LHCN-M2 (cell line): ENCODE measurements at places on chromosomes 5 and 9. TPM values are rescaled to one million over a fixed set of nuclear protein-coding genes. Genes with fewer than 3 reads are reported as not detected.

CDH18 gene
- total RNA-seq = 0.06 and 0.38 TPM in 2 replicates

WWC1 gene
- total RNA-seq = 0.29 and 0.96 TPM in 2 replicates

ACER2 gene
- 1.9 and 2.1 TPM in 2 replicates for total RNA-seq

RGS3 gene
- 137 and 144 TPM in 2 replicates for total RNA-seq

PCDHB15 gene
- total RNA-seq = 3.8 TPM in 2 replicates

NIPAL4 gene
- total RNA-seq = not detected in 2 replicates

SPINK7 gene
- total RNA-seq = not detected in 2 replicates

PAM gene
- 400 and 504 TPM in 2 replicates for total RNA-seq

IL12B gene
- not detected in 2 replicates for total RNA-seq

DNA sequence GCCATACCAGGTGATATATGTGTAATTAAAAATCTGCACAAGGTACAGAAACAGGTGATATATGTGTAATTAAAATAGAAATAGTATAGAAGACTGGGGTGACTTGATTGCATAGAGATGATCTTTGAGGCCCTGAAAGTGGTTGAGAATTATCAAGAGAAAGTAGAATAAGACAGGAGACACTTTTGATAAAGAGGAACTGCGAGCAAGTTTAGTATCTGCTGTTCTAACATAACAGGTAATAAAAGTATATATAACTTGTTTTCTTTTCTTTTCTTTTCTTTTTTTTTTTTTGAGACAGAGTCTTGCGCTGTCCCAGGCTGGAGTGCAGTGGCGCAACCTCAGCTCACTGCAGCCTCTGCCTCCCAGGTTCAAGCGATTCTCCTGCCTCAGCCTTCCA lies 5.4 kb downstream of the SNX2 start:
- no peak for DNase-seq

- DNase-seq = no peak
Measured at GRCh38 chr9:115957585-115957984, 196.0 kb upstream of the PAPPA start.

DNA sequence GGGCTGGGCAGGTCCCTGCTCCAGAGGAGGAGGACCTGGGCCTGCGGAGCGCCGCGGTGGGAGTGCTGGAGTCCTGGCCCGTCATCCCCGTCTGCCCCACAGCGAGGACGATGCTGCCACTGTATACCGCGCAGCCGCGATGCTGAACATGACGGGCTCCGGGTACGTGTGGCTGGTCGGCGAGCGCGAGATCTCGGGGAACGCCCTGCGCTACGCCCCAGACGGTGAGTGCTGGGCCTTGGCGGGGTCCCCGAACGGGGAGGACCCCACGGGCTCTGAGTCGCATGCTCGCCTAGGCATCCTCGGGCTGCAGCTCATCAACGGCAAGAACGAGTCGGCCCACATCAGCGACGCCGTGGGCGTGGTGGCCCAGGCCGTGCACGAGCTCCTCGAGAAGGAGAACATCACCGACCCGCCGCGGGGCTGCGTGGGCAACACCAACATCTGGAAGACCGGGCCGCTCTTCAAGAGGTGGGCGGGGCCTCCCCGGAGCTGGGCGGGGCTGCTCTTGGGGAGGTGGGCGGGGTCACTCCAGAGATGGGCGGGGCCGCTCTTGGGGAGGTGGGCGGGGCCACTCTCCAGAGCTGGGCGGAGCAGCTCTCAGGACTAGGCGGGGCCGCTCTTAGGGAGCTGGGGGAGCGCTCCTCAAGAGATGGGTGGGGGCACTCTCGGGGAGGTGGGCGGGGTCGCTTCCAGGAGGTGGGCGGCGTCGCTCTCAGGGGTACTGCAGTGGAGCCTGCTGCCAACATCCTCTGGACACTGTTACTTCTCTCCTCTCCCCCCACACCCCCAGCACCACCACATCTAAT lies 13.1 kb downstream of the LRRC26 start:
- DNase-seq = no peak

GRCh38 chr5:155046591-155046990 lies 33.0 kb downstream of the KIF4B start:
- no peak for DNase-seq

GRCh38 chr5:105146867-105147266 lies 1584.3 kb upstream of the NUDT12 start:
- DNase-seq = peak; percentile 12

DNA sequence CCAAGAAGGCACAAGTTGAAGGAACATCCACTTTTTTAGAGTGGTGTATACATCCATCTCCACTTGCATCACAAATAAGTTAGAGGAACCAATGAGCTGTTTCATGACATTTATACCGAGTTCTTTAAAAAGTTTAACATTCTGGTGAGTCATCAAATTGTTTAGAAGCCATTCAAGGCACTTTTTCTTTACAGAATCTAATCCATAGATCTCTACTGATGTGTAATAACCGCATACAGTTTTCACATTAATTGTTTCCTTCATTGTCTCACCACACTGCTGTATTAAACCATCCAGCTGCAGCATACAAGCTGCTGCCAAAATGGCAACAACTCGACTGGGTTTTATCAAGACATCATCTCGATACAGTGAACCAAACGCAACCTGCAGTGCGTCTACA lies 744 bp downstream of the GMCL2 start:
- no peak for DNase-seq

- no peak for DNase-seq
Measured at GRCh38 chr9:131187957-131188356, 62.6 kb downstream of the NUP214 start.

DNA sequence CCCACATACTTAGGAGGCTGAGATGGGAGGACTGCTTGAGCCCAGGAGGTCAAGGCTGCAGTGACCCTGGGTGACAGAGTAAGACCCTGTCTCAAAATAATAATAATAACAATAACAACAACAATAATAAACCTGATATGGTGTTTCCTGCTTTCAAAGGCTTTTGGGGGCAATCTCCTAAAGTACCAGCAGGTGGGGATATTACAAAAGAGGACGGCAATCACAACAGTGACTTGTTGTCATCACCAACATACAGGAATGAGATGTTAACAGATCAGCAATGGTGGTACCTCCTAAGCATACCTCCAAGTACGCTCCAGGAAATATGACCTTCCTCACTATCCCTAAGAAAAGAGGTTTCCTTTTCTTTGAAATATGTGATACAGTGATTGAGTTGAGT lies 91.1 kb upstream of the RNF180 start:
- DNase-seq = peak; percentile 39

GRCh38 chr5:137563646-137564397 lies 64.7 kb upstream of the SPOCK1 start:
- DNase-seq = no peak

- no peak for DNase-seq
Measured at GRCh38 chr9:2297771-2298170, 282.6 kb downstream of the SMARCA2 start.

DNA sequence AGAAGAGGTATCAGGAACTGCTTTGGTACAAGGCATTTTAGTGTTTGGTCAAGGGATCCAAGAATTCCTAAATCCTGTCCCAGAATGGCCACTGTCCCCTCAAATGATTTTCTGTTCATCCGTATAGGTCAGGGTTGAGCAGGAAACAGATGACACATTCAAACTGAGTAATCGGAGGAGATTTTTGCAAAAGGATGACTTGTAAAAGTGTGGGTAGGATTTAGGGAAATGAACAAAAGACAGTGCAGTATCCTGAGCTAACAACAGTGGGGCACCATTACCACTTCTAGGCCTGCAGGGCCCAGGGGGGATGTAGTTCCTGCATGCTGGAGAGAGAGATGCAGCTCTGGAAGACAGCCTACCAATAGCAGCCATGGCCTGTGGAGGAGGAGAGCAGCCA lies 290.1 kb downstream of the ZSWIM6 start:
- DNase-seq = peak; percentile 3

DNA sequence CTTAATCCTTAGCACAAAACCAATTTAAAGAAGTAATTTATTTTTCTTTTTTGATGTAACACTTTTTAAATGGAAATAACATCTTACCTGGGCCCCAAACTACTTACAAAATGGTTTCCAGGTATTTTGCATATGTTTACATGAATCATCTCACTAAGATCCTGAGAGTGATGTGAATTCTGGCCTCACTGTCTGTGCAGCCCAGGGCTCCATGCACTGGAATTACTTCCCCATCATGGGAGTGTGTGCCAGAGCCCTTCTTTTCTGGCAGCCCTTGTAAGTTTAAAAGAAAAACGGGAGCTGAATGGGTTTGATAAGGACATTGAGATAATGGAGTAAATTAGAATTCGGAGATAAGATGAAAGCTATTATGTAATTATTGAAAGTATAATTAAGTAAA lies 12.2 kb upstream of the F2R start:
- DNase-seq = no peak

GRCh38 chr5:180313677-180314505 lies 22.0 kb upstream of the MAPK9 start:
- no peak for DNase-seq

GRCh38 chr5:128722551-128722950 lies 184.5 kb upstream of the FBN2 start:
- no peak for DNase-seq

- DNase-seq = no peak
Measured at GRCh38 chr5:169393907-169394306, 93.0 kb upstream of the SLIT3 start.

DNA sequence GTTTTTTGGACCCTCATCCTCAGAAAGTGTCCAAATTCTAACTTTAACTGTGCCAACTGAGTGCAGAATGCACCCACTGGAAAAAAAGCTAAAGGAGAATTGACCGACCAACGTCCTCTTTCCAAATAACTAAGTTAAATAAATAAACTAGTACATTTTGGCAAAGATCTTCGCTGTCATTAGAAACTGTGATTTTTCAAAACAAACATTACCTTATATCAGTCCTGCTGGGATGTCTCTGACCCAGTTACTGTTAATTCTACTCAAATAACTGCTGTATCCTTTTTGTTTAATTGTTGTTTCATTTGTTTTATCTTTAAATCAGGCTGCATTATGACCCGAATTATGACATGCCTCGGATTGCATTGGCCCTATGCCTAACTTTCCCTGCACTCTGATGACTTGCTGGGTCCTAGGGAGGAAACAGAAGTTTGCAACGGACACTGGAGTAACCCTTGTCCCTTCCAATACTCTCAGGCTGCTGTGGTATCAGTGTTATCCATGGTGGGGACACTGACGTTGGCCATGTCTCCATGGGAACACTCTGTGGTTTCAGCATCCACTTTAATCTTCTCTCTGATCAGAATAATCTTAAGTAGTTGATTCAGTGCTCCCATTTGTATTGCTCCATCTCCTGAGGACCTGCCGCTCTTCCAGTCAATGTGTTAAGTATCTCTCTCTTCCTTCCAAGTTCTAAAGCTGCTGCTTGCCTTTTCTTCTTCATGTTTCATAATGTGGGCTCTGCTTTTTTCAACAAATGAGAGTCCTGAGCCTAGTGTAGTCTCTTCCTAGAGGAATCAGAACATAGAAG lies 11.1 kb upstream of the IFNA5 start:
- no peak for DNase-seq

DNA sequence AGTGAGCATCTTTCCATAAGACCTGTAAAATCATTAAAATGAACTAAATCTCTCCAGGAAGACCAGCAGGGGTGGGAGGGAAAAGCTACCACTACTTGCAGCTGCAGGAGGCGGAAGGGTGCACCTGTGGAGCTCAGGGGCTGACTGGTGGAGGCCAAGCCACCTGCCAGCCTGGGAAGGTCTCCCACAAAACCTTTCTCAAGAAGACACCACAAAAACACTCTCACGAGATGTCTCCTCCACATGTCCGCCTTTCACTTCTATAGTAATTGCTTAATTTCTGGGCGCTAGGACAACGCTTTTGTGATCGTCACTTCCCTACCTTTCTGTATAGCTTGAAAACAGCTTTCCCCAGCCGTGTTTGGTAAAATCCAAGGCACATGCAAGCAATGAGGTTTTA lies 114.4 kb downstream of the ROR2 start:
- no peak for DNase-seq

DNA sequence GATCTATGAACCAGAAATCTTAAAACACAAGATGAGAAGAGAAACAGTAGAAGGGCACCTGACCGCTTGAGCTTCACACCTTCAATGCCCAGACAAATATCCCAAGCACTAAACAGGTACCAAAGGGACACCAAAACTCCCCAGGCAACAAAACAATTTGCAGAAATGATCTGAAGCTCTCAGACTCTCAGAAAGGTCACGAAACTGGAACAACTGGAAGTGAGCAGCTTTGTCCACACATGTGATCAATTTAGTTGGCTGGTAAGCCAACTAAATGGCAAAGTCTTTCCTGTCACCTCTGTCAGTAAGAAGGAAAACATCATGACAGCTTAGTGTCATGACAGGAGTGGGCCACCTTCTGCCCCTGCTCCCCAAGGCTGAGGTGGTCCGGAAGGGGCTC lies 4.1 kb downstream of the IPPK start:
- no peak for DNase-seq

GRCh38 chr9:31325778-31326177 lies 1058.7 kb upstream of the ACO1 start:
- DNase-seq = no peak

- no peak for DNase-seq
Measured at GRCh38 chr9:127741831-127742434, 6.8 kb upstream of the TOR2A start.

- DNase-seq = peak; percentile 21
Measured at GRCh38 chr5:140833993-140834392, at the start of gene PCDHA7. Gene PCDHA7 (plus strand): TSS chr5:140834269. CDS start chr5:140834384, 115 bp downstream.

DNA sequence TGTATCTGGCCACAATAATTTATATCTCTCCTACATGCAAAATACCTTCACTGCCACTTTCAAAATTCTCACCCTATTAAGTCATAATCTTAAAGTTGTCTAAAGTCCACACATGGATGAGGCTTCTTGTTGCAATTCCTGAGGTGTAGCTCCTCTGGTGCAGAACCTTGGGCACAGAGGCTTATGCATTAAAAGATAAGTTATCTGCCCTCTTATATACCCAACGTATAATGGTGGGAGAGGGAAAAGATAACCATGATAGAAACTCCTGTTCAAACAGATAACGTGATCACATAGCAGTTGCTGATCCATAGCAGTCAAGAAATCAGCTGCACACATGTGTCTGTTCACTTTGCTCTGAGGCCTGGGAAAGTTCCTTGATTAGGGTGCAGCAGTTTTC lies 1767.0 kb downstream of the MAT2B start:
- DNase-seq = no peak

DNA sequence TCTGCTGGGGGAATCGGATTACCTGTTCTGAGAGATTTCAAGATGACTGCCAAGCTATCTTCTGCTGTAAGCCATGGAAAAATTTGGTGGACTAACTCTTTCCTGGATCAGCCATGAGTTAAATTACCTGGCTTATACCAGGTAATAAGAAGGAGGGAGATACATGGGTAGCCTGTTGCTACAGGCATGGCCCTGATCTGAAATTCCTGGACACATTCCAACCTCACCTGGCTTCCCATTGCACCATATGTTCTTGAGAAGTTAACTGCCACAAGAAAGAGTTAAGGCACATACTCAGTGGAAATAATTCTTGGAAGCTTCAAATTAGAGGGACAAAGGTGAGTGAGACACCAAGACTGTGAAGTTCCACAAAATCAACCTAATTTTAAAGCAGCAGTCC lies 371.3 kb downstream of the ACTL7B start:
- DNase-seq = no peak

GRCh38 chr5:674630-675011 lies 18.5 kb downstream of the TPPP start:
- no peak for DNase-seq

GRCh38 chr5:174773371-174773770 lies 49.0 kb downstream of the MSX2 start:
- no peak for DNase-seq
